ENCODE measurements at places on chromosomes 1 and 21.

- DNase-seq, result no peak
Observed at GRCh38 chr1:207752456-207752998, 673 bp downstream of the CD46 start.

DNA sequence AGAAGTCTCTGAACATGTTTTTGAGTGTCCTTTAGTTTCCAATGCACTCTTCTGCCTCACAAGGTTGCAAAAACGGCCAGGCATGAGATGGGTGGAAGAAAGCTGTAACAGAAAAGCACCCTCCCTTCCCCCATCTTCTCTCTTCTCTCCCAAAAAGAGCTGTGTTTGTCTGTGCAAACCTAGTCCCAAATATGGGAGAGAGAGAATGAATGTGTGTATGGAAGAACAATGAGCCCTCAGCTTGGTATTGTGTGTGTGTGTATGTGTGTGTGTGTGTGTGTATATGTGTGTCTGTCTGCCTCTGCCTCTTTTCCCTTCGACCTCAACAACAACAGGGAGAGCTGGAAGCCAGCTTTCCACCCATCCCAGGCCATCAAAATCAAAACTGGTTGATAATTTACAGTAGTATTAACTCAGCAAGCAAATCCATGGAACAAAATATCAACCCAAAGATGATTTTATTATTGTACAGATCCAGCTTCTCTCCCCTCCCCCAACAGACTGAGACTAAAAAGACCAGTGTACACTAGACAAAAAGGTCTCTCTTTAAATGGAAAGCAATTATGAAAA is 1.8 kb downstream of the RERE start:
- DNase-seq, result no peak

DNA sequence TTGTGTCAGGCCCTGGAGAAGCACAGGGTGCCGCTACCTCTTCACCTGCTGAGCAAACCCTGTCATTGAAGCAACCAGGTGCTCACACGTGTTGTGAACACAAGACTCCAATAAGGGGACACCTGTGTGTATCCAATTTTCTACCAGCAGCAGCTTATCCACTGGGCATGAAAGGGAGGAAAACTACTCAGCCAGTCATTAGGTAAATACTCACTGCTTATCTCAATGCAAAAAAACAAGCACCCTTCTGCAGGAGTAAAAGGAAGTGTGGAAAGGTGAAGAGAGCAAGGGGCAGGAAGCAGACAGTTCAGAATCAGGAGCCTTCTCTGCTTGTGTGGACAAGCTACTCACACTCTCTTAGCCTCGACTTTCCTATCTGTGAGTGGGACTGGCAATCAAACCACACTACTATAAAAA is 148.9 kb downstream of the ETS2 start:
- DNase-seq, result no peak

- no peak for DNase-seq
Observed at GRCh38 chr1:112188611-112189010, 199.1 kb upstream of the KCND3 start.

DNA sequence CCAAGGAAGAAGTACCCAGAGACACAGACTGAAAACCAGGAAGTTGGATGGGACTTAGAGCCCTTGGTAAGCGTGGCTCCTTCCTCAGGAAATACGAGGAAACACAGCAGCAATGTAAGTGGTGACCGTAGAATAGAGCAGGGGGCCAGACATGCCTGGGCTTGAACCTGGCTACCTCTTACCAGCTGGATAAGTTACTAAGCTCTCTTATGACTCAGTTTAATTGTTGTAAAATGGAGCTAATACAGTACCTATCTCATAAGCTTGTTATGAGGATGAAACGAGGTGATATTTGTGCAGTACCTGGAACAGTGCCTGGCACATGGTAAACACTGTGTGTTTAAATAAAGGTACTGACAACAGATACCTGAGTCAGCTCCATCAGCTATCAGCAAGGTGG is 19.2 kb downstream of the EBNA1BP2 start:
- no peak for DNase-seq

DNA sequence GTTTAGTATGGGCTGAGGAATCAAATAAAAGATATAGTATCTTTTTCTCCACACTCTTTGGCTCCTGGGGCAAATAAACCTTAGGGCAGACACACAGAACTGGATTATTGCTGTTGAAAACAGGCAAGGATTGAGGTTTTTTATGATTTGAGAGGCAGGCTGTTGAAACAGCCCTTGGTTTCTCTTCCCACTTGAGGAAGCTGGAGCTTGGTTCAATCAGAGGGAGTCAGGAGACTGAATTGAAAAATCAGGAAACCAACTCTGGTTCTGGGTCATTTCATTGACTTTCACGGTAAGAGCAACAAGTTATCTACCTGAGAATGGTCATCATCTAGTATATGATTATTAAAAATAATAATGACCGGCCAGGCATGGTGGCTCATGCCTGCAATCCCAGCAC is 108.4 kb downstream of the CNIH3 start:
- no peak for DNase-seq

DNA sequence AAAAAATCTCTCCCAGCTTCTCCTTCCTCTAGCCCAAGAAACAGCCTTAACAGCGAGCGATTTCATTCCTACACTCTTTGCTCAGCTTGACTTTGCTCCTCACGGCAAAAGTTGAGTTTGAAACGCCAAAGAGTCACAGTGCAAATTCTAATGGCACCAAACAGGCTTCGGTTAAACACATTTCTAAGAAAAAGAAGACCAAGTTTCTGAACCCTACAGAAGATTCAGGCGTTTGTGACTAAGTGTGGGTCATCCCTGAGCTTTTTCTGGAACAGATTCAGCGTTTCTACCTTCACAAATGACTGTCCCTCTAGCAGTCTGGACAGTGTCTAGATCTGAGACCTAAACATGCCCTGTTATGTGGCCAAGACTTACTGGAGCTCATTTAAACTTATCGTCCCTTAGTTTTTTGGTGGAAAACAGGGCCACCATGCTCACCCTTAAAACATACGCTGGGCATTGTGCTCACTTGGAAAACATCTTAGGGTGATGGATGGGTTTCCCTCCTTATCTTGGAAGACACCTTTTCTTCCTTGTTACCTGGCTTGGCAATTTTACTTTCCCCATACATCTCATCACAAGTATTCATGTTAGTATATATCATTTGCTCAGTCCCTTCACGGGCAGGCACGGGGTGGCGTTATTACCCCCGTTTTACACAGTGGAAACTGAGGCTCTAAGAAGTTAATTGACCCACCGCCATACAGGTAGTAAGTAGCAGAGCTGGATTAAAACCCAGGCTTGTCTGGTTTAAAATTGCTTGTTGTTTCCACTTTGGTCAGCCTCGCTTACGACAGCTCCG is 1.0 kb downstream of the C1orf198 start:
- DNase-seq, result no peak

- DNase-seq, result no peak
Observed at GRCh38 chr1:237811633-237812032, 79.1 kb downstream of the ZP4 start.

DNA sequence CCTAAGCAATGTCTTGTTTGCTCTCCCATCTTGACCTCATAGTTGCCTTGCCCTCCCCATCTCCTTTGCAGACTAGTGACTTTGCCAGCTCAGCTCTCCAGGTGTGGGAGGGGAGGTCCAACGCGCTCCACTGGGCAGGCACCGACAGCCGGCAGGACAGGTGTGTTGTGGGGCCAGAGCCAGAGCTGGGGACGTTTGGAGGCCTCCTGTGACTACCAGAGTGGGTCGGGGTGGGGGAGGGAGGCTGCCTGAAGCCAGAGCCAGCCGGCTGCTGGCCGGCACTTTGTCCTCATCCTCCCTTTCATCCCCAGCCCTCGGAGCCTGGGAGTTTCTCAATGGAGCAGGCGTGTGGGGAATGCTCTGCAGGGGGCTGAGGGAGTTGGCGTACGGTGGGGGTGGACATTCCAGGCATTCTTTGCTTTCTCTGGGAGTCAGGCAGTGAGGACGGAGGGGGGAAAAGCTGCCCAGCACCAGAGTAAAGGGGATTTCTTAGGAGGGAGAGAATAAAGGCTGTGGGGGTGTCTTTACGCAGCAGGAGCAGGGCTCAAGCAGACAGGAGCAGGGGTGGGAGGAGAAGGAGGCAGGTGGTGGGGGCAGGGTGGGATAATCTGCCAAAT is 20.2 kb downstream of the NUAK2 start:
- peak; percentile 93 for DNase-seq

DNA sequence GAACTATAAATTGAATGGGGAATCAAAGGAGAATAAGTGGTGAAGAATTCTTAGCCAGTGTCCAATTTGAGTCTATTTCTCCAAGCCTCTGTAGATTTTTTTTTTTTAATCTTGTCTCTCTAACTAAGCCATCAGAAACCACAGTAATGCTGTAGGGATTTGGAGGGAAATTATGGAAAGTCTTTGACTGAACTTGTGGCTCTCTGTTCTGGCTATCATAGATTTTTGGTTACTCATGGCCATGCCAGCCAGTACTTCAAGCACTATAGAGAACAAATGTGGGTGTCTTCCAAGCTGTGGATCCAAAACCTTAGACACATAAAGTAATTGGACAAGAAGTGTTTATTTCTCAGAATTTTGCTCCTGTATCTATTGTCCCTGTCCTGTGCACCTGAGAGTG is 147.9 kb downstream of the LRRC40 start:
- no peak for DNase-seq

GRCh38 chr1:192809307-192810252 is 741 bp downstream of the RGS2 start:
- peak; percentile 27 for DNase-seq

Data from HTR-8/SVneo (cell line).